A549 treated with ZK216348 at 1 μM for 4 hours (cell line): ENCODE measurements at places on chromosomes 2 and 18. TPM values are rescaled to one million over a fixed set of nuclear protein-coding genes. Genes with fewer than 3 reads are reported as not detected.

SLC5A7 gene
- total RNA-seq: not detected in 5 replicates

LINC00305 gene
- total RNA-seq: not detected in 5 replicates

C2orf78 gene
- total RNA-seq: not detected in 5 replicates

TMEM163 gene
- total RNA-seq: 0.07 TPM in 2 of 5 replicates, not detected in the others

EFHD1 gene
- total RNA-seq: 1.8 to 4.6 TPM (median 3.5 TPM) in 5 replicates

RASGRP3 gene
- 0.41 to 1.6 TPM (median 0.61 TPM) in 5 replicates for total RNA-seq

IL36A gene
- total RNA-seq: not detected in 5 replicates

PLEKHA3 gene
- total RNA-seq: 13.7 to 21.0 TPM (median 14.3 TPM) in 5 replicates

MRO gene
- total RNA-seq: 0.13 to 0.26 TPM (median 0.23 TPM) in 5 replicates

FLACC1 gene
- total RNA-seq: 0.34 to 0.57 TPM in 2 of 5 replicates, not detected in the others

SPP2 gene
- not detected in 5 replicates for total RNA-seq

ROCK1 gene
- 11.7 to 26.2 TPM (median 22.6 TPM) in 5 replicates for total RNA-seq

GRP gene
- not detected in 5 replicates for total RNA-seq

LIMS3 gene
- total RNA-seq: not detected in 5 replicates

ADCY3 gene
- total RNA-seq: 63.2 to 87.4 TPM (median 74.0 TPM) in 5 replicates

ZBTB7C gene
- total RNA-seq: 0.05 to 0.32 TPM in 2 of 5 replicates, not detected in the others

RAD51AP2 gene
- total RNA-seq: not detected in 5 replicates

RESP18 gene
- not detected in 5 replicates for total RNA-seq

MAP2 gene
- total RNA-seq: 0.74 to 1.5 TPM (median 1.3 TPM) in 5 replicates

GAL3ST2 gene
- total RNA-seq: 0.20 to 0.46 TPM (median 0.33 TPM) in 5 replicates

MYO7B gene
- 0.14 to 0.43 TPM (median 0.25 TPM) in 4 of 5 replicates, not detected in the other for total RNA-seq

CNTNAP5 gene
- not detected in 5 replicates for total RNA-seq

CROCC2 gene
- total RNA-seq: not detected in 5 replicates

C2orf66 gene
- total RNA-seq: 0.11 TPM in 1 of 5 replicates, not detected in the others

IL1R2 gene
- 0.61 to 1.1 TPM (median 0.69 TPM) in 5 replicates for total RNA-seq

TNFRSF11A gene
- 6.9 to 9.7 TPM (median 7.3 TPM) in 5 replicates for total RNA-seq

CERS6 gene
- 9.5 to 18.4 TPM (median 16.2 TPM) in 5 replicates for total RNA-seq

TMEM182 gene
- total RNA-seq: 3.5 to 5.6 TPM (median 4.5 TPM) in 5 replicates
